ENCODE measurements at places on chromosomes 16 and 17.

GRCh38 chr16:84084570-84085270 is 32.0 kb downstream of the MBTPS1 start:
- ATAC-seq: peak; percentile 48

- no peak for ATAC-seq
Observed at GRCh38 chr17:68198931-68199836, 48.7 kb upstream of the AMZ2 start.

DNA sequence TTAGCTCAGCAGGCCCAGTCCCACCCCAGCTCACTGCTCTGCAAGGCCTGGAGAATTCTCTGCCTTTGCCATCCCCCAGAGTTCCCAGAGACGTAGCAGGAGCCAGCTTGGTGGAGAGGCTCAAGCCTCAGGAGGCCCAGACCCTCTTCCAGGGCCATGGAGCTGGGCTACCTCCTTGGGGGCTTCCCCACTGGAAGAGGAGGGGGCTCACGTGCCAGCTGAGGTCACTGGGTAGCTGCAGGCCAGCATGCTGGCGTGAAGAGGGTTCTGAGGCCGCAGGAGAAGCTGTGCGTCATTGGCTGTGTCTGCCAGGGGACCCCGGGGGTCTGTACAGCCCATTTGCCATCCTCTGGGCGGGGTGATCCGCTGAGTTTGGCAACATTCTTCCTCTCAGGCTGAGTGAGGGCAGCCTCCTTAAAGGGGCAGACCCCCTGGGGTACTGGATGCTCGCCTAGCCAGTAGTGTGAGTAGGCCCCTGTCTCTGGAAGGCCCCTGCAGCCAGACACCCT is 131.6 kb downstream of the RAB11FIP4 start:
- ATAC-seq: no peak

DNA sequence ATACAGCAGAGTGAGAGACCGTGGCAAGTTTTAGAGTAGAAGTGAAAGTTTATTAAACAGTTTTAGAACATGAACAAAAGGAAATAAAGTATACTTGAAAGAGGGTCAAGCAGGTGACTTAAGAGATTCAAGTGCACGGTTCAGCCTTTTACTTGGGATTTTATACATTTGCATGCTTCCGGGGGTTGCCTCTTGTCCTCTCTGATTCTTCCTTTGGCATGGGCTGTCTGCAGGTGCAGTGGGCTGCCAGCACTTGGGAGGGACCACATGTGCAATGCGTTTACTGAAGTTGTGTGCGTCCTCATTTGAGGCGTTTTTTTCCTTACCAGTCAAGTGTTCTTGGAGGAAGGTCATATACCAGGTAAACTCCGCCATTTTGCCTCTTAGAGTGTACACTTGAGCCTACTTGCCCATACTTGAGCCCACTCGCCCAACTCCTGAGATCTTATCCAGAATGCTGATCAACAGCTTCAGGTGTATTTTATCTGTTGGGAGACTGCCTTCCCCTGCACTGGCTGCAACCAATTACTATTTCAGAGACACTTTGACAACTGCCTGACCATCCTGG is 195.2 kb downstream of the IRX5 start:
- ATAC-seq: no peak

DNA sequence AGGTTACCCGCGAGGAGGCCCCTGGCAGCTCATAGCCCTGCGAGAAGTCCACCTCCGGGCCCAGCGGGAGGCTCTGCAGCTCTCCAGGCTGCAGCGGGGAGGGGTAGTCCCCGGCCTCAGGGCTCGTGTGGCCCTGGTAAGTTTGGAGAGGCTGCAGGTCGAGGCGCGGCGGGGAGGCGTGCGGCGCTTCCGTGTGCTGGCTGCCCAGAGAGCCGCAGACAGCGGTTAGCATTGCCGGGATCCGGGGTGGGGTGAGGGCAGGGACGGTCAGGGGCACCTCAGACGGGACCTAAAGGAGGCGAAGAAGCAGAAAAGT is 2.8 kb downstream of the SP6 start:
- no peak for ATAC-seq
